H9 (cell line): ENCODE measurements at places on chromosomes 3 and 15.

- no peak for DNase-seq
Measured at GRCh38 chr15:28919679-28920655, 34.2 kb downstream of the APBA2 start.

- DNase-seq = no peak
Measured at GRCh38 chr15:66153549-66154415, 99.8 kb downstream of the MEGF11 start.

- DNase-seq = no peak
Measured at GRCh38 chr15:99306694-99307338, 55.5 kb downstream of the LRRC28 start.

- DNase-seq = no peak
Measured at GRCh38 chr15:32923176-32923575, 205.4 kb downstream of the GREM1 start.

GRCh38 chr3:159887911-159888310, 100.7 kb upstream of the IL12A start:
- no peak for DNase-seq

DNA sequence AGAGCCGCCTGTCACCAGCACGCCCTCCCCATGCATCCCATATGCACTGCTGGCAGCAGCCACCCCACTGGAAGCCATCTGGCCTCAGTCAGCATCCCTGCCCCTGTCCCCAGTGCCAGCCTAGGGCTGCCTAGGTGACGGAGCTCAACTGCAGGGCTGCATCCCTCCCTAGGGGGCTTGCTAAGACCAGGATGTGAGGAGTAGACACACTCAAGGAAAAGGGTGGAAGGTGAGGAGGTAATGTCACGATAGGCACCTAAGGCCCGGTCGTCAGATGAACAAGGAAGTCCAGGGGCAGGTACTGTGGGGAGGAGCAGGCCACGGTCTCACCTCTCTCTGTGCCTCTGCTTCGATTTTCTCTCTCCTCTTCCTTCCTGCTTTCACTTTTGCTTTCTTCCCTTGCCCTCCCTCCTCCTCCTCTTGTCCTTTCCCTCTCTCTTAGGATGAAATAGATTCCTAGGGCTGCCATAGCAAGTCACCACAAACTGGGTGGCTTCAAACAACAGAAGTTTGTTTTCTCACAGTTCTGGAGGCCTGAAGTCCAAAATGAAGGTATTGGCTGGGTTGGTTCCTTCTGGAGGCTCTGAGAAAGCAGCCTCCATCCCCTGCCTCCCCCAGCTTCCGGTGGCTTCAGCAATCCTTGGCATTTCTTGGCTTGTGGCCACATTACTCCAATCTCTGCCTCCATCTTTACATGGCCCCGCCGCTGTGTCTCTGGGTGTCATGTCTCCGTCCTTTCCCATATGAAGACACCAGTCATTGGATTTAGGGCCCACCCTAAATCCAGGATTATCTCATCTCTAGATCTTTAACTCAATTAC, 298.3 kb downstream of the SHQ1 start:
- DNase-seq = no peak

DNA sequence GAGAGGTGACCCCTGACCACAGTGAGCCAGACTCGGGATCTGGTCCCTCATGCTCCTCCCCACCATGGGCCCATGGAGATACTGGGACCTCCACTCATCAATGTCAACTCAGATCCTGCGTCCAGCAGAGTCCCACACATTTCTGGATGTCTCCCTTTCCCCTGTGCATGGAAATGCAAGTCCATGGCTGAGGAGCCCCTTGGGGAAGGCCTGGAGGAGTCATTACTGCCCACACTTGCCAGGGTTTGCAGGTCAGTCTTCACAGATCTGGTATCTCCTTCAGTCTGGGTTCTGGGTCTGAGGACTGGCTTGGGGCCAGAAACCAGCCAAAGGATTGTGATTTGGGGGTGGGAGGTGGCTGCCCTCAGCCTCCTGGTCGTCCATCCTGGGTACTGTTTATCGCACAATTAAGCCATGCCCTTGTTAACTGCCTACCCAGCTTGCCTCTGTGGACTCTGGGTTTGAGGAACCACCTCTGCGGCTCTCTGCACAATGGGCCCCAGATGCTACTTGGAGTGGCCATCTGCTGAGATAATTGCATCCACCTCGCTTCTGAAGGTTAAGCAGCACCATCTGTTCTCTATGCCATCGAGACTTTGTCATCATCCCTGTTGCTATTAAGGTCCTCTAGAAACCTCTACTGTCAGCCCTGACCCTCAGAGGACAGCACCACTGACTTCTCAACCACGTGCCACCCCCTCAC, 49.9 kb upstream of the KLF13 start:
- no peak for DNase-seq

GRCh38 chr3:9121366-9122001, 128.0 kb downstream of the SRGAP3 start:
- no peak for DNase-seq

GRCh38 chr3:189404024-189404423, 227.2 kb upstream of the TP63 start:
- no peak for DNase-seq

- no peak for DNase-seq
Measured at GRCh38 chr3:131713416-131714123, 210.8 kb upstream of the MRPL3 start.

GRCh38 chr3:17577796-17578520, 164.5 kb downstream of the TBC1D5 start:
- no peak for DNase-seq

GRCh38 chr3:123593381-123593780, 8.5 kb upstream of the HACD2 start:
- DNase-seq = no peak

DNA sequence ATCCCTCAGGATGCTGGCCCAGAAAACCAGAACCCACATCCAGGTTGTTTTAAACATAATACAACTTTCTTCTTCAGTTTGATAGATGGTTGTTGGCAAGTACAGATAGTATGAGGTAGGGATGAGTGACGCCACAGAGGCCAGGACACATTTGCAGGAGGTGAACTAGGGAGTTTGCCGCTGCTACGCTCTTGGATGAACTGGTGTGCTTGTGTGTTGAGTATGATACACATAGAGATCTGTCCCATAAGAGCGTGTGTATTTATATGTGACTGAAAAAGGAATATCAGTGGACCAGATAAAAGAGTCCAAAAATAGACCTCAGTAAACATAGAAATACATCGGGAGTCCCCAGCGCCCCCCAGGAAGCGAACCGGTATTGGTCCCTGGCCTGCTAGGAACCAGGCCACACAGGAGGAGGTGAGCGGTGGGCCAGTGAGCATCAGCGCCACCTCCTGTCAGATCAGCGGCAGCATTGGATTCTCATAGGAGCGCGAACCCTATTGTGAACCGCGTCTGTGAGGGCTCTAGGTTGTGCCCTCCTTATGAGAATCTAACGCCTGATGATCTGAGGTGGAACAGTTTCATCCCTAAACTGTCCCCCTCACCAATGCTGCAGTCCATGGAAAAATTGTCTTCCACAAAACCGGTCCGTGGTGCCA, 98.1 kb downstream of the LRRK1 start:
- peak; percentile 74 for DNase-seq

DNA sequence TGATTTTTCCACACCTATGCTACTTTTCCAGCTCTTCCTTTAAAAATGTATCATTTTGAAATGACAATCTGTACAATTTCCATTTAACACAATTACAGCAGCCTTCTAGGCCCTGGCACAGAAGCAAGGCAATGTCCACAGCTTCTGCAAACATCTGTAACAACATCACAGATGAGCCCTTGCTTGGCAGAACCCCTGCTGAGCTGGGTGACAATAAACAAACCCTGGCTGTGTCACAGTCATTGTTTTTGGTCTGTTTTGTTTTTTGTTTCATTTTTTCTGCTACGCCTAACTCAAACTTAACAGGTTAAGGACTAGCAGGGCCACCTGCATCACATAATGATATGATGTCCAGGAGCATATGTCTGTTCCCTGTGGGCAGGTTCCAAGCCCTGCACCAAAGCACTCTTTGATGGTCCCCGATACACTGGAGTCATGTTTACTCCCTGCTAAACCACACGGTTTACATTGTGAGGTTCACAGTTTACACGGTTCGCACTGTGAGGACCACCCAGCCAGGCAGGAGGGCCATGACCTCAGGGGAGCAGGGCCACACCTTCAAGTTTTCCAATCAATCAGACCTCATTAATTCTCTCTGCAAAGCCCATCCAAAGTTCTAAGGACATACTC, 186.8 kb upstream of the CHRNA7 start:
- no peak for DNase-seq

DNA sequence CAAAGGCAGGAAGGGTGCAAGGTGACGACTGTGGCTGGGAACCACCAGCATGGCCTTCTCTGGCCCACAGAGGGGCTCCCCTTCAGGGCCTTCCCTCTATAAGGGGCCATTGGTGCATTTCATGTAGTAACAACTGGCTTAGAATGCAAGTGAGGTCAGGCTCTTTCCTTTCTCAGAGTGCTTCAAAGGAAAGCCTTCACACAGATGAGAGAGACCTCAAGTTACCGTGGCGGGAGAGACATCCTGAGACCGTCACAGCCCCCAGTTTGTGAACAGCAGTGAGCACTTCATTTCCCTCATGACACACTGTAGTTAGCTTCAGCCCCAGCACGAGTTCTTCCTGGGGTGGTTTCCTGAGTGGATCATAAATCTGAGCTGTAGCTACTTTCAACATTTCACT, 96.6 kb upstream of the LIMD1 start:
- DNase-seq = no peak

- no peak for DNase-seq
Measured at GRCh38 chr3:1583044-1583443, 490.2 kb downstream of the CNTN6 start.

DNA sequence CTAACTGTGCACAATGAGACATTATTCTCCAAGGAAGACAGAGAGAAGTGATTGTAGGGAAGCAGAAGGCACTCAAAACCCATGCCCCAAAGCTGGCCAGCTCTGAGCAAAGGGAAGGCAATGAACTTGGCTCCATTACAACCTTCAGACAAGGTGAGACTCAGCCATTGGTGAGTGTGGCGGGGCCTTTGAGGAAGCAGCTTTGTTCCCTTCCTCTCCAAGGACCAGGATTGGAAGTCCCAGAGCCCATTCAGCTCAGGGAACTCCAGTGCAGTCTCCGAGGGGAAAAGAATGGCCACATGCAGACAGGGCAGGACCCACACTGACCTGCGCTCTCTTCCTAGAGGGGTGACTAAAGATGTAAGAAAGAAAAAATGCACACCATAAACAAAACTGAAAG, 23.1 kb downstream of the HEG1 start:
- no peak for DNase-seq

DNA sequence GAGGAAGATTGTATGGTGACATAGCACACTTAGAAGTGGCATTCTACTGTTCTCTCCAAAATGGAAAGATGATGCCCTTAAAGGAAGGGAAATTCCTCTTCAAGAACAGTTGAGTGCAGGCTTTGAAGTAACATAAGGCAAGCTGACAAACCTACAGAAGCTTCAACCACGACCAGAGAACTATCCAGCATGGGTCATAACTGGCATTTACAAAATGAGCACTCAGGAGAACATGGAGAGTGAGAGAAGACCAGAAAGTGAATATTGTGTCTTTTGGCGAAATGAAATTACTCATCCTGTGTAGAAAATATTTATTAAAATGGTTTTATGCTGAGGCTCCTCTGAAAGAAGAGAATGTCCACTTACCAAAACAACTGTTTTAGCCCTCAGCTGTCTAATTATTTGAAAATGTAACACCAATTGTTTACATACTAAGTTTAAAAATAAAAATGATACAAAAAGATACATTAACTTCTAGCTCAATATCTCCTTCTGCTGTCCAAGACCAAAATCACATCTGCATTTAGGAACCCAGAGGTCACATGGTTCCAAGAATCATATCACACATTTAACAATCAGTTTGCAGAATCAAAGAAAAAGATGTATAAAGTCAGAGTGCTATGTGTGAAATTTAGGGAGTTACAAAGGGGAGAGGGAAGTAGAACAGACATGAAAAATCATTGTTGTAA, 216.9 kb downstream of the ATP8B4 start:
- DNase-seq = no peak

- DNase-seq = no peak
Measured at GRCh38 chr3:197989651-197990050, 29.6 kb downstream of the LMLN start.

DNA sequence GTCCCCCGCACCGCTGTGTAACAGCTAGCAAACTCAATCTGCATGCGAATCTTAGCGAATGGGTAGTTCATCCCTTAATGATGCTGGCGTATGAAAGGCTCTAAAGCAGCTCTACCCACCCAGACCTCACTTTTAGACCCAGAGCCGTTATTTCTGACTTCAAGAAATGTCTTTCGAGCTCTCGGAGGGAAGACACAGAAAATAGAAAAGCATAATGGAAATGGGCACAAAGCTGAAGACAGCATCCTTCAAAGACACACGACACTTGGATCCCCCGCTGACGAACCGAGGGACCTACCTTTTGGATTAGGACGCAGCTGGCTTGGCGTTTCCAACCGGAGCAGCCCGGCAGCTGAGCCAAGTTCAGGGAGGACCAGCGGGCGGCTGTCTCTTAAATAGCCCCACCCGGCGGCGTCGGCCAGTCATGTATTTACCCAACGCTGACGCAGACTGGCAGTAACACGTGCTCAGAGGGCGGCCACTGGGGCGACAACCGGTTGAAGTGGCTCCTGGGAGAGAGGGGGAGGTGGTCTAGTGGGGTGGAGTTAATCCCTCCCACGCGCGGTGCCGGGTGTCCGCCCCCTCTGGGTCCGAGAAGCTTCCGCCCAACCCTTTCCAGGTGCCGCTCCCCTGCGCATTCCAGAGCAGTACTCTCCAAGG, 1.5 kb downstream of the CCK start:
- peak; percentile 81 for DNase-seq

- no peak for DNase-seq
Measured at GRCh38 chr15:40858706-40859105, 14.9 kb downstream of the SPINT1 start.

DNA sequence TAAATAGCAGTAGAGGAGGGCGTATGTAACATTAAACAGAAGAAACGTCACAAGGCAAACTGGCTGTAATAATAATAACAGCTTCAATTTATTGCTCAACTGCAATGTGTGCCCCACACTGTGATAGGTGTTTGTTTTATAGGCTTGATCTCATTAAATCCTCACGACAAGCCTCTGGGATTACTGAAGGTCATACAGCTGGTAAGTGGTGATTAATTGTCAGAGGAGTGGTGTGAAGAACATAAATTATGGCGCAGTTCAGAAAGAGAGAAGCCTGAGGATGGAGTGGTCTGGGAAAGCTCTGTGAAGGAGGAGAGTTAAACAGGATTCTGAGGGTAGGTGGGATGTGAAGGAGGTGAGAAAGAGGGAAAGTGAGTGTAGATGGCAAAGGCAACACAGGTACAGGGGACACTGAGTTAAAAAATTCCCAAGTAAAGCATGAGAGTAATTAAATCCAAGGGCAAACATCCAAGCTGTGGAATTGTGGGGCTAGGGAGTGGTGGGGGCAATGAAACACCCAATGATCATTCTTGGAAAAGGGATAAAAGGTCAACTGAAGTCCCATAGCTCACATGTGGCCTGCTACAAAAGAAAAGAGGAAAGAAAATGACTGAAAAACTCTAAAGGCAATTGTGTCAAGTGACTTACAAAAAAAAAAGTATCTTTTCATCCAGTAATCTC, 16.5 kb upstream of the GLCE start:
- DNase-seq = no peak

GRCh38 chr15:96232335-96232734, 98.2 kb upstream of the NR2F2 start:
- no peak for DNase-seq
